ENCODE measurements at places on chromosomes 4 and X.

GRCh38 chr4:142386856-142387255 is 459.2 kb downstream of the INPP4B start:
- DNase-seq = no peak

GRCh38 chrX:115561605-115562479 is 868 bp downstream of the PLS3 start:
- DNase-seq = no peak

- no peak for DNase-seq
Measured at GRCh38 chrX:17553469-17553868, 178.5 kb downstream of the NHS start.

- no peak for DNase-seq
Measured at GRCh38 chr4:168384437-168385141, 66.0 kb upstream of the DDX60 start.

DNA sequence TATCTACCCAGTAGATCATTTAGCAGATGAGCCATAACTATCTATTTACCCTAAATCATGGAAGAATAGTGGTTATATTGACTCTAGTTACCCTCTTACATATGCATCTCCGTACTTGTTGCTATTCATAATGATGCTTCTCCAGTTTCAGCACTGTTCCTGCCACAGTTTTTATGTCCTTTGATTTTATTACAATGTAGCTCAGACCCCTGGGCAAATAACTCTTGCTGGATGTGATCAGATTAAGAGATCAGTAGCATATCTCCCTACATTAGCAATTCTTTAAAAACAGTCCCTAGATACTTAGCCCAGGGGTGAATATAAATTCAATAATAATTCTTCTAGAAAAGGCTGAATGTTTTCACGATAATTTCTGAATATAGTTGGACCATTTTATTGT is 696.5 kb downstream of the ADGRL3 start:
- no peak for DNase-seq

- DNase-seq = no peak
Measured at GRCh38 chr4:13285336-13285735, 198.8 kb downstream of the RAB28 start.

DNA sequence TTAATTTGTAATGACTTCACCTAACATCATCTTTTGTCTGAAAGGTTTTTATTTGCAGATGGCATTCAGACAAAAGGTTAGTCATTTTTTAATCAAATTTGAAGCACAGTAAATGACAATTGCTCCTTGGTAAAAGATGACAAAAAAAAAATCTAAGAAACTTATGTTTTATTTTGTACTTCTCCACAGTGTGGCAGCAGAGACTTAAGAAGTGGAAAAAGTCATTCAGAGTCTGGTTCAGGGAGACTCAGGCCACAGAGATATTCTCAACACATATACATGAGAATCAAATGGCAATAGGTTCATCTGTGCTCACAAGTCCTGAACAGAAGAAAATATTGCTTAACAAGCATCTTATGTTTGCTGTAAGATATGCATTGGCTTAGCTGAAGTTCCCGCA is 436.2 kb downstream of the KCNIP4 start:
- DNase-seq = no peak

DNA sequence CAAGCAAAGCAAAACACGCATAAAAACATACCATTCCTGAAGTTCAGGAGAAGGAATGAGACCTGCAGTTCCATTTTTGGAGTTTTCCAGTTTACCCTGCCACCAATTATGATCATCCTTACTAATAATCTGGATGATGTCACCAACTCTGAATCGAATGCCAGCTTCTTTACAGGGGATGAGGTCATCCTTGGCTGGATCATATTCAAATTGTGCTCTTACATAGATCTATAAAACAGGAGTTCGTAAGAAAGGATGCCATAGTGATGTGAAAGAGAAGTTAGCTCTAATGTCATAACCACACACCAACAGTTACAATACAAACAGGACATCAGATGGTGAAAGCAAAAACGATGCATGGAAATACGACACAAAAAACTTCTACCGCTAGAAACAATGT is 106.5 kb downstream of the NYX start:
- no peak for DNase-seq

- no peak for DNase-seq
Measured at GRCh38 chr4:61741327-61742096, 541.4 kb downstream of the ADGRL3 start.

DNA sequence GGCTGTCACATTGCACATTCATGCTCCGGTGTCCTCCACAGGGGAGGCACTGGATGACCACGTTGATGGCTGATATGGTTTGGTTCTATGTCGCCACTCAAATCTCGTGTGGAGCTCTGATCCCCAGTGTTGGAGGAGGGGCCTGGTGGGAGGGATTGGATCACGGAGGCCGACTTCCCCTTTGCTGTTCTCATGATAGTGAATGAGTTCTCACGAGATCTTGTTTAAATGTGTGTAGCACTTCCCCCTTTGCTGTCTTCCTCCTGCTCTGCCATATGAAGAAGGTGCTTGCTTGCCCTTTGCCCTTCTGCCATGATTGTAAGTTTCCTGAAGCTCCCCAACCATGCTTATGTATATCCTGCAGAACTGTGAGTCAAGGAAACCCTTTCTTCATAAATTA is 22.3 kb upstream of the NAT8L start:
- DNase-seq = no peak

- DNase-seq = no peak
Measured at GRCh38 chr4:74056858-74057562, 18.5 kb upstream of the CXCL3 start.

- DNase-seq = no peak
Measured at GRCh38 chr4:161949946-161950725, 213.7 kb downstream of the FSTL5 start.

DNA sequence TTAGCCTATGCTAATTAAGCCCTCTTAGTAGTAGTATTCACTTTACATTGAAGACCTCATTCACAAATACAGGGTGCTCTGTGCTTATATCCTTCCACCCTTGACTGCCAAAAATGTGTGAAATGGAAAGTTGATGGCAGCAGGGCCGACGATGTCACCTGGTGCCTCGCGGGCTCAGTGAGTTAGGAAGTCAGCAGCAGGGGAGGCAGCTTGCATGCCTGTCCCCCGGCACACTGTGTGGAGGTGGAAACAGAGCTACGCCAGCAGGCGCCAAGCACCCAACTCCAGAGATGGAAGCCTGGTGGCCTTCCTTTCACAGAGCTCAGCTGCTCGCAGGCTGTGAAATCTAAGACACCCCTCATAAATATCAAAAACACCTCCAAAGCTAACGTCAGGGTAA is 8.4 kb downstream of the MSL3 start:
- DNase-seq = no peak

- no peak for DNase-seq
Measured at GRCh38 chr4:134753390-134753789, 551.8 kb upstream of the PABPC4L start.

- DNase-seq = no peak
Measured at GRCh38 chr4:40648131-40648530, 18.5 kb upstream of the RBM47 start.

DNA sequence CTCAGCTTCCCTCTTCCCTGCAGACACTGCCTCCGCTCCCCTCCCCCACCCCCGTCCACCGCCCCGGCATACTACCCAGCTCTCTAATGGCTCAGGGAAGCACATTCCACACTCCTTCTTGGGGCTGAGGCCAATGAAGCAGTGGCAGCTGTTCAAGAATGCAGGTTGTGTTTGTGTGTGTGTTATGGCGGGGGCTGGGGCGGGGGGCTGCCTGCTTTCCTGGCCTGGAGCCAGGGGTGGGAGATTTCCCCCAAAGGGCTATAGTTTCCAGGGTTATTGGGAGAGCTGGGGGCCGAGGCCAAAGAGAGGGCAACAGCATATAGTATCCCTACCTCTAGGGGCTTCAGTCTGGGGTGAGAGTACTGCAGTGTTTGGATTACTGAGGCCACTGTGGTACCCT is 149.4 kb downstream of the EFNB1 start:
- DNase-seq = no peak

GRCh38 chrX:127389900-127390299 is 570.4 kb downstream of the PRR32 start:
- DNase-seq = no peak

GRCh38 chrX:107753187-107753586 is 22.4 kb downstream of the TSC22D3 start:
- no peak for DNase-seq

GRCh38 chr4:167233685-167234315 is 494 bp downstream of the SPOCK3 start:
- DNase-seq = peak; percentile 72

DNA sequence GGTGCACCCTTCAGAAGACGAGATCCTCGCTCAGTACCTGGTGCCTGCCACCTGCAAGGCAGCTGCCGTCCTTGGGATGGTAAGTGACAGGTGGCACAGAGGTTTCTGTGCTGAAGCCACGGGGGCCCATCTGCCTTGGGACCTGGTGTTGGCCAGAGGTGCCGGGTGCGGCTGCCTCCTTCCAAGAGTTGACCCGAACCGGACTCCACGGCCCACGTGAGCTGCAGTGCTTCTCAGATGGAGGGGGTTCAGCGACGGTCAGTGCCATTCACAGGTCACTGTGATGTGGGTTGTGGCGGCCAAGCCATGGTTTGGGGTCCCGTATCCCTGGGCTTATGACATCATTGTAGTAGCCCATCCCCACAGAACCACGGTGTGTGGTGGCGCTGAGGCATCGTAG is 19.0 kb upstream of the MSANTD1 start:
- peak; percentile 71 for DNase-seq

GRCh38 chrX:97494756-97495372 is 611.2 kb downstream of the RPA4 start:
- no peak for DNase-seq

GRCh38 chr4:184459413-184459812 is 14.9 kb downstream of the IRF2 start:
- no peak for DNase-seq

DNA sequence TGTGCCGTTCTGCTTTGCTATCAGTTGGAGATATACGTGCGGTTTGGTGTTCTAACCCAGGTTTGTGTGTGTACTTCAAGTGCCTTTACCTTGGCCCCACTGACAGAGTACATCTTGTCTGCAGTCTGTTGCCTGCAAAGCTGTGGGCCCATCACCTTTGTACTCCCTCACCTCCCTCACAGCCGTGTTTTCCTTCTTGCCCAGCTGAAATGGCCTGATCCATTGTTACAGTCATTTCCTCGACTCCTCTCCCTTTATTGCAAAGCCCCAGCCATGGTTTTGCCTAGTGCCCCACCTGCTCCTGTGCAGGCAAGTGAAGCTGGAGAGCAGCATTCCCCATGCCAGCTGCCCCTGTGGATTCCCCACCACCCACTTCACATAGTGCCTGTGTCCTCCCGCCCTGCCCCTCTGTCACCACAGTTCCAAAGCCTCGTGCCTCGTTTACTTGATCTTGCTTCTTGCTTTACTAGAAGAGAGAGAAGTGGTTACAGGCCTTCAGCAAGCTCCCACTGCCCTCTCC is 55.2 kb upstream of the TLR2 start:
- DNase-seq = no peak

GRCh38 chrX:20461002-20461401 is 194.3 kb upstream of the RPS6KA3 start:
- no peak for DNase-seq

GRCh38 chr4:98509721-98510120 is 148.7 kb downstream of the TSPAN5 start:
- DNase-seq = no peak

- DNase-seq = no peak
Measured at GRCh38 chr4:125393825-125394224, 79.1 kb downstream of the FAT4 start.

GRCh38 chrX:1591863-1592469 is 562 bp downstream of the AKAP17A start:
- DNase-seq = peak; percentile 82

- DNase-seq = no peak
Measured at GRCh38 chr4:56733352-56733751, 52.3 kb upstream of the HOPX start.

Data from posterior vena cava (tissue), 2 donors.